A549 treated with CpdA at 1 μM for 4 hours (cell line): ENCODE measurements at places on chromosomes 1 and 21. TPM values are rescaled to one million over a fixed set of nuclear protein-coding genes. Genes with fewer than 3 reads are reported as not detected.

The SH3BGR gene
- 1.1 to 2.4 TPM (median 1.5 TPM) in 4 of 5 replicates, not detected in the other for total RNA-seq

The TCHHL1 gene
- not detected in 5 replicates for total RNA-seq

The RNU1-1 gene
- total RNA-seq, result not detected in 5 replicates

The RUSC1 gene
- total RNA-seq, result 42.4 to 55.7 TPM (median 48.0 TPM) in 5 replicates

The CYP4B1 gene
- not detected in 5 replicates for total RNA-seq
